ENCODE measurements at places on chromosomes 1 and 21.

GRCh38 chr1:214415131-214415530 lies 134.2 kb downstream of the SMYD2 start:
- ATAC-seq = peak; percentile 69

DNA sequence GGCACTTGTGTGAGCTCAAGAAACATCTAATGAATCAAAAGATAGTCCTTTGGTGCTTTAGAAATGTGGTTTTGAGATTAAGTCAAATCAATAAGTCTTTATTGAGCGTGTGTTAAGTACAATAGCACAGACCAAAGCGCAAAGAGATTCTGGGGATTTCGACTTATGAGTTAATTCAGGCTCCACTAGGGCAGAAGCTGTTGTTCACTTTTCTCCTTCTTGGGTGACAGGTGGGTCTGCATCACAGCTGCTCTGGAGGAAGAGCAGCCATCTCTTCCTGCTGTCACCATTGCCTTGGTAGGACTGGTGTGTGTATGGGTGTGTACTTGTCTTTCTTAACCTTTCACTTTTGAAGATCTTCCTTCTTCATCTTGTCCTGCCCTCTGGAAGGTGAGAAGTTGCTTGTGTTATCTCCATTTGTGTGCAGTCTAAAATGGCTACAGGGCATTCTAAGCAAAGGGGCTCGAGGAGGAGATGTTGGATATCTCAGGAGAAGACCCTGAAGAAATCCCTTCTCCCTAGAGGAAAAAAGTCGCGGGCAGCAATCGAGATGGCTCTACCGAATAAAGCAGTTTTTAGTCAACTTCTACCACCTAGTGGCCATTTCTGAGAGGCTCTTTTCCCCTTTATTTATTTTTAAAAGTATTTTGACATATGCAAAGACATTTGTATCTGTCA lies 22.9 kb upstream of the DISC1 start:
- peak; percentile 33 for ATAC-seq

- no peak for ATAC-seq
Observed at GRCh38 chr21:27024971-27025370, 58.1 kb upstream of the ADAMTS5 start.

DNA sequence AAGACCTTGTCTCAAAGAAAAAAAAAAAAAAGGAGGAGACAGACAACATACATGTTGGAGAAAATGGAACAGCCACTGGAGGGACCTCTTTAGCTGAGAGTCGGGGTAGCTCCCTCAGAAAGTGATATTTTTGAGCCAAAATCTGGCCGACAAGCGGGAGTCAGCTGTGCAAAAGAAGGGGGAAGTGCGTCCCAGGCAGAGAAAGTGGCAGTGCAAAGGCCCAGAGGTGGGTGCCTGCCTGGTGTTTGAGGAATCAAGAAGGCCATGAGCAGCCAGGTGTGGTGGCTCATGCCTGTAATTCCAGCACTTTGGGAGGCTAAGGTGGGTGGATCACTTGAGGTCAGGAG lies 6.1 kb upstream of the CROCC start:
- no peak for ATAC-seq

DNA sequence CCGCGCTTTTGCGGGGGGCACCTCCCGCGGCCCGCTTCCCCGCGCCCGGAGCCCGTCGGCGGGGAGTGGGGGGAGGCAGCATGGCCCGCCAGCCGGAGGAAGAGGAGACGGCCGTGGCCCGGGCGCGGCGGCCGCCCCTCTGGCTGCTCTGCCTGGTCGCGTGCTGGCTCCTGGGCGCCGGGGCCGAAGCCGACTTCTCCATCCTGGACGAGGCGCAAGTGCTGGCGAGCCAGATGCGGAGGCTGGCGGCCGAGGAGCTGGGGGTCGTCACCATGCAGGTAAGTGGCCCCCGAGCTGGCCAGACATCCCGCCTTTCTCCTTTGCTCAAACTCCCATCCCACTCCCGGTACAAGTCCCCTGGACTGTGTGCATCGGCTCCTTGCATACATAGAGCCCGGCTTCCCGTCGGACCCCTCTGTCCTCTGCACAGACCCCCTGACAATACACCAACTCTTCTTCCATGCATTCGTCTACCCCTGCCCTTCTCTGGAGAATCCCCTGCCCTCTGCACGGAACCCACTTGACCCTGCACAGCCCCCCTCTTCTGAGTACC lies 812 bp downstream of the CACHD1 start:
- ATAC-seq = peak; percentile 9

DNA sequence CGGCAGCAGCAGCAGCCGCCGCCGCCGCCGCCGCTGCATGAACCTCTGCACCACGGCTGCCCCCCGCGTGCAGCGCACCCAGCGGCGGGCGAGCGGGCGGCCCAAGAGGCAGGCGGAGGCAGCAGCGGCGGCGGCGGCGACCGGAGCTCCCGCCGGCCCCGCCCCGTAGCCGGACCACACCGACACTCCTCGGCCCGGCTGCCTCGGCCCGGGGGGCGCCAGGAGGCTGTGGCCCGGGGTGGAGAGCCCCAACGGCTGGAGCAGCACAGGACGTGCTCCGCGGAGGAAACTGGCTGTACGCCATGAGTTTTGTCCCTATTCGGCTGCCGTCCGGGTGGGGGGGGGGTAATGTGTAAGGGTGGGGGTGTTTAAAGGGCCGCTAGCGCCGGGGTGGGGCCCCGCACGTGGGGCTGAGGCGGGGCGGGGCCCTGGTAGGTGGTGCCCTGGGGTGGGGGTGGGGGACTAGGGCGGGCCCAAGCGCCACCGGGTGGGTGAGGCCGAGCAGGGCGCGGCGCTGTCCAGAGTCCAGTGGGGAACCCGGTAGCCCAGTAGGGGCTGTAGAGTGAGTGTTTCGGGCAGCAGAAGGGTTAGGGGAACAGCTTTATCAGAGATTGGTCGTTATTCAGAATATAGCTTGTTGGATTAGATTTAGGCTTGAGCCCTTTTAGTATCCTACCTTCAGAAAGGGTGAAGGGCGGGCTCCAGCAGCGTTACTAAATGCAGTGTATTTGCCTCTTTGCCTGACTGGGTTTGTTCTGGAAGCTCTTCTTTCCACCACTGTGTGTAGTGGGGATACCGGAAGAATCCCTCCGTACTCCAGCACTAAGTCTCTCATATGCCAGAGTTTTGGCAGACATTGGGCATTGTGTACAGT lies at the start of gene FAM78B:
Gene FAM78B (minus strand): TSS at position 304 of the 874 bp plus-strand sequence. CDS start 753 bp downstream, outside the sequence.
- peak; percentile 91 for ATAC-seq

DNA sequence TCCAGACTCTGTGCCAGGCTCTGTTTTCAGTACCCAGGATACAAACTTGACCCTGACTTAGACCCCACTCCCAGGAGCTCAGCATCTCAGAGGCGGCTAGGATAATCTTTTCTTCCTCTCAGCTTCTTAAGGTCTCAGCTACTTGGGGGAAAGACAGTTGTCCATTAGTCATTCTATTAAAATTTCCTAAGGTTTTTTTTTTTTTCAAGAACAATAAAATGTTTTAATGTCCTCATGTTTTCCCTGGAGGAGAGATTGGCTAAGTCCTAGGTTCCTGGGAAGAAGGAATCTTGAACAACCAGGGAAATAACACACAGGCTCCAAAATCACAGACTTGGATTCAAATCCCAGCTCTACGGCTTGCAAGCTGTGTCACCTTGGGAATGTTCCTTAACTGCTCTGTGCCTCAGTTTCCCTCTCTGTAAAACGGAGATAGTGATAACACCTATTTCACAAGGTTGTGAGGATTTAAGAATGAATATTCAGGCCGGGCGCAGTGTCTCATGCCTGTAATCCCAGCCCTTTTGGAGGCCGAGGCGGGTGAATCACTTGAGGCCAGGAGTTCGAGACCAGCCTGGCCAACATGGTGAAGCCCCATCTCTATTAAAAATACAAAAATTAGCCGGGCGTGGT lies 33.0 kb downstream of the CDK18 start:
- ATAC-seq = no peak

DNA sequence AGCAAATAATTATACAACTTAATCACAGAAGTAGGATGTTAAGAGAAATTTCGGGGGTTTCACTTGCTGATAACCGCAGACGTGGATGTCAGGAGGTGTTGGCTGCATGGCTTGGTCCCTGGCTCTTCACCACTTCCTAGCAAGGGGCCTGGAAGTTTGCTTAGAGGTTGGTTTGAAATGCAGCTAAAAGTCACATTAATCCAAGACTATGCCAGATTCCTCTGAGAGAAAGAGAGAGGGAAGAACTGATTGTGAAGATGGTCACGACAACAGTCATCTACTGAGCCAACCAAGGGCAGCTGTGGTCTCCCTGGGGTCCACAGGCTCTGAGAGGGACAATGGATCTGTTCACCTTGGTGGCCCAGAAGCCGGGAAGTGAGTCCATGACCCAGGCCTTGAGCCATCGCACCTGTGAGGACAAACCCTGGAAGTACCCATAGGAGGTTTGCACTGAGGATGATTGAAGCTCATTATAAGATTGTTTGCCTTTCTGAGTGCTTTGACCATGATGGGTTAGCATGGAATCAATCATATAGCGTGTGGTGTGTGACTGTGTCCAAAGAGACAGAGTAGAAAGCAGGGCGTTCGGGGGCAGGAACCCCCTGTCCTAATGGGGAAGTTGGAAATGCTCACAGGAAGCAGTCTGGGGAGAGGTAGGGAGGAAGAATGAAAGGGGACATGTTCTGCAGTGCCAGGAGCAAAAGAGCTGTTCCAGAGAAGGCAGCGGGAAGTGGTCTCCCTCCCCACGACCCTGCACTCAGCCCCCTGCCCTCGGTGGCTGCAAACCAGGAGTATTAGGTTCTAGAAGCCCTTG lies 47.1 kb downstream of the UMODL1 start:
- no peak for ATAC-seq

DNA sequence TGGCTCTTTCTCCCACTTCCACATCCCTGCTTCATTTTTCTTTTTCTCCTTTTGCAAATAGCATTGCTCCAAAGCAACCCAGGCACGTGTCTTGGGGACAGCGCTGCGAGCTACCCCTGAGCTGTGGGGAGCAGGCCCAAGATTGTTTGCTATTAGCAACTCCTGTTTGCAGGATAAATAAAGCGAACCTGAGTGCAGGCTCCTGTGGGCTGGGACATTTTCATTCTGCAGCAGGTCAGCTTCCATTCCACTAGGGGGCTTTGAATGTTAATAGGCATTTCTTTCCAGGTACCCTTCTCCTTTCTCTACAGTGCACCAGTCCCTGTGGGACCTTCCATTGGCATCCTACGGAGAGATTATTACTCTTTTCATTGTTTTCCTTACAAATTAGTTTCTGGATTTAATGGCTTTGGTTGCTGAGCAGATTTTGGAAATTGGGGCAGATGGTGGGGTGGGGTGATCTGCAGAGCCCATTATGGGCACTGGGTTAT lies 54.0 kb downstream of the OLFML3 start:
- ATAC-seq = no peak

Data from esophagus mucosa (tissue), 1 donor.